Fibroblast of skin of right quadriceps (primary cell): ENCODE measurements at places on chromosomes 1 and 21.

- DNase-seq = peak; percentile 79
Measured at GRCh38 chr1:193558491-193559028, 372.1 kb upstream of the B3GALT2 start.

- no peak for DNase-seq
Measured at GRCh38 chr1:53892911-53893310, 1.1 kb upstream of the DIO1 start.

DNA sequence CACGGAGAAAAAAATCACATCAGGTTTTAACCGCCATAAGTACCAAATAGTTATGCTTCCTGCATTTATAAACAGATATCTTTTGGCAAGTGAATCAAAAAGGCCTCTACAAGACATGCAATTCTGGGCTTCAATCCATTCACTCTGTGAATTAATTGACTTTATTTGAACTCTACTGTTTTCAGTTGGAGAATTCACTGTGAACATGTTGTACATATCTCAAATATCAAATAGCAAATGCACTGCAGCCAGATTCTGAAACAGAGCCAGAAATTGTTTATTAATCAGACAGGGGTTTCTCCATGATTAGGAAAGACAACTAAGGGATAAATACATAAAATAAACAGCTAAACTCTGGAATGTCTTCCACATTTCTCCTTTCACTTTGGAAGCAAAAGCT lies 445.4 kb upstream of the NFIA start:
- DNase-seq = no peak

- DNase-seq = peak; percentile 45
Measured at GRCh38 chr1:38003261-38004250, 1.8 kb downstream of the FHL3 start.

- DNase-seq = no peak
Measured at GRCh38 chr21:28397040-28397439, 595.6 kb downstream of the LTN1 start.

- no peak for DNase-seq
Measured at GRCh38 chr1:152109231-152109997, 5.8 kb downstream of the TCHH start.
